Stimulated activated CD8-positive, alpha-beta memory T cell treated with anti-CD3 and anti-CD28 coated beads, Interleukin-4, amount 100 ng/mL, for 1 hour (primary cell): ENCODE measurements at places on chromosomes 1 and 21.

DNA sequence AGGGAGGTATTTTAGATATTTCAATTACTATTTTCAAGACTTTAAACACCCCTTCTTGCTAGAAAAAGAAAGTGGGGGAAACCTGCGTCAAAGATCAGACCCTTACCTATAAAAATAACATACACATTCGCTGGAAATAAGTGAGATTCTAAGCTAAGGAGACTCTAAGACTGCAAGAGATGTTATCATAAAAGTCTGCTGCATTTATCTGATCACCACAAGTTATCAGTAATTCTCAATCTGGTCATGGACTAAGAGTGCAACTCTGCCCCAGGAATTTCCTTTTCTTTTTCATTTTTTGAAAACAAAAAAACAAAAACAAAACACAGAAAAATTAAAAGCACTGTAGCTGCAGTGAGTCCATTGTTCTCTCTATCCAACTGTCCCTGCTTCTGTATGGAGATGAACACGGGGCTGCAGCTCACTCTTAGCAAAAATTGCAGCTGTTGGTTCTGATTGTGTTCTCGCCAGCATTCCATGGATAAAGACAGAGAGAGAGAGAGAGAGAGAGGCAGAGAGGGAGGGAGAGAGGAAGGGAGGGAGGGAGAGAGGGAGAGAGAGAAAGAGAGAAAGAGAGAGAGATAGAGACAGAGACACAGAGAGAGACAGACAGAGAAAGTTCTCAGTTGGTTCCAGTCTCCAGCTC lies 14.1 kb downstream of the XKR8 start:
- DNase-seq = no peak

DNA sequence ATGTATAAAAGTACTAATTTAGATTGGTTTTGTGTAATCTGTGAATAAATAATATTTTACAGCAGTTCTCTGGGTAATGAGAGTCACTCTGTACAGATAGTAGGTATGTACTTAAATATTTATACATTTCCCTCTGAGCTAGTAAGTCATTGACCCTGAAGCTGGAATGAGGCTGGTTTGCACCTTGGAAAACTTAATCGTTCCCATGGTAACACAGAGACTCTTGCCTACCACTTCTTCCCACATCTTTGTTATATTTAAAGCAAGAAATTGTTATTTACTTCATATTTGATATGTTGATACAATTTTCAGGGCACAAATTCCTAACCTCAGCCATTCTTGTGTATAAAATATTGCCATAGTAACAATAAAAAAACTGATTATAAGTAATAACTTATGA lies 13.3 kb upstream of the DR1 start:
- no peak for DNase-seq

DNA sequence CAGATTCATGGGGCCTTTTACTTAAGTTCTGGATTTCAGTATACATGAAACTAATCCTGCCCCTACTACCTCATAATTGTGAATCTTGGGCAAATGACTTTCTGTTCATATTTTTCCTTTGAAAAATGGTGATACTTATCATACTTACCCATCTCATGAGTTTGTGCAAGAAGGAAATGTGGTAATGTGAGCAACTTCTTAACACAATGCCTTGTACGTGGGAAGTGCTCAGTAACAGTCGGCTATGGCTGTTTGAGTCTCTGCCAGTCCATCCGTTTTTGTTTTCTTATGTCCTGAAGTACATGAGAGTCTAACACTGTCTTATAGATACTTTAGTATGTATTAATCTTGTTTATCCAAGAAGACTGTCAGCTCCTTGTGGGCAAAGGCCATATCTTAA lies 86.5 kb downstream of the PATJ start:
- DNase-seq = no peak

DNA sequence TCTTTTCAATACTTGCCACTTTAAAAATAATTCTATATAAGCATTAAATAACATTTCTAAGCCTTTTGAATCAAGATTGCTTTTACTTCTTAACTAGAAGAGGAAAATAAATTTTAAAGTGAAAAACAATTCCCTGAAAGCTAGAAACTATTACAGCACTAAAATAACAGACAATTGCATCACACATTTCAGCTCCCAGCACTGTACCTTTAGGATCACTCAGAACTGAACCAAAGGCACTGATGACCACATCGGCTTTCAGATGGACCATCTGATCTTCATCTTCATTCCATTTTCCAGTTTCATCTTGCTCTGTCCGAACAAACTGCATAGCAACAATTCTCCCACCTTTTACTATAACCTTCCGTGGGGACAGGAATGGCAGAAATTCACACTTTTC lies 347.3 kb downstream of the DPYD start:
- DNase-seq = no peak

DNA sequence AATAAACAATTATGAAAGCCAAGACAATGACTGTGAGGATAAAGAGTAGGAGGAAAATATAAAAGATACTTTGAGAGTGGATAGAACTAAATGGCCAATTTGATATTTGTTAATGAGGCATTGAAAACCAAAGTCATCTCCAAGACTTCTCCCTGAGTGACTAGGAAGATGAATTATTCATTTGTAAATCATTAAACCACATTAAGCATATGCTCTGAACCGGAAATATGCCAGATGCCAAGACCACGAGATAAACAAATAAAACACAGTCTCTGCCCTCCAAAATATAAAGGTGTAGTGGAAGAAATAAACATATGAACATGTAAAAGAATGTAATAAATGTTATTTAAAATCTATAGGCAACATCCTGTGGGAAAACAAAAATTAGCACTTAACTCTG lies 78.8 kb downstream of the MRPL39 start:
- DNase-seq = no peak

DNA sequence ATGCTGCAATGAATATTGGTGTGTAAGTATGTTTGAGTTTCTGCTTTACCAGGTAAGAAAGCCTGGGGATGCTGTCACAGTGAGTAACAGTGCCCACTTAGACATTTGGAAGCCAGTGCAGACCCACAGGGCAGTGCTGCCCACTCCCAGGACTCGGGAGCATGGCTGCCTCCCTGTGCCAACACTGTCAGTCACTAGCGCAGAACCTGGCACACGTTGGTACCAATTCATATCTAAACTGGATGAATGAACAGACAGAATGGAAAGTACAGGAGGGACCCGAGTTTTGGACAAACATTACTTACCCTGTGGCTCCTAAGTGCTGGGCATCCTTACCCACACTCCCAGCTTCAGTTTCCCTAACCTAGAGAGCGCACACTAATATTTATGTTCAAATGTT lies 1.6 kb upstream of the EVA1C start:
- DNase-seq = no peak

GRCh38 chr1:220880726-220881506 lies 1.7 kb downstream of the HLX start:
- DNase-seq = no peak

DNA sequence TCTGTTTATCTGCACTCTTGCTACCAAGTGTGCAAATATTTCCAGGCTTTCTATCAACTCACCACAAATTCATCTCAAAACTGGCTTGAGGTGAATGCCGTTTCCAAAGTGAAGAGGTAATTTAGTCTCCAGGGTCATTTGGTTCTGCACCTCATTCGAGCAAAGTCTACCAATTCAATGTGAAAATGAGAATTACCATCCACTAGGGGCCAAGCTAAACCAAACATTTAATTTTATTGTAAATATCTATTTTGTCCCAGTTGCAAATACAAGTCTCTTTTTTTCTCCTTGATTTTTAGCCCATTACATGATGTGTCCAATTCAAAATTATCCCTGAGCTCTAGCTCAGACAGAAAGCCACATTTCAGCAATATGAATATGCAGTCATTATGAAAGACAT lies 152.3 kb upstream of the PTBP2 start:
- DNase-seq = no peak

- no peak for DNase-seq
These were observed 112.5 kb downstream of the PGBD5 start for GRCh38 chr1:230313453-230314141.

DNA sequence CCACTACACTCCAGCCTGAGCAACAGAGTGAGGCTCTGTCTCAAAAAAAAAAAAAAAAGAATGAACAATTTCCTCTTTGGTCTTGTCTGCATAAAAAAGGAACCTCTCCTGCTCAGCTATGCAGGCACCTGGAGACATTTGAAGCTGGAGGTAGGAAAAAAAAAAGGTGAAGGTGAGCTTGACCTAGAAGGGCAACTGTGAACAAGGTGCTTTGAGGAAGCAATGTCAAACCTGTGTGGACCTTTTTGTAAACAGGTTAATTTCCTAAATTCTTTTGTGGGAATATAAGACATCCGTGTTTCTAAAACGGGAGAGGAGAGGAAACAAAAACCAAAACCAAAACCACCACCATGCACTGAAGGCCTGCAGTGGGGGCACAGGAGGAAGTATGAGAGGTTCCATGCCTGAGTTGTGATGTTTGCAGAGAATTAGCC lies 77.5 kb downstream of the SLC45A1 start:
- no peak for DNase-seq

- no peak for DNase-seq
These were observed 45.9 kb downstream of the ARHGEF10L start for GRCh38 chr1:17585266-17585987.

- DNase-seq = no peak
These were observed 16.2 kb upstream of the TSNAX start for GRCh38 chr1:231512147-231512698.

DNA sequence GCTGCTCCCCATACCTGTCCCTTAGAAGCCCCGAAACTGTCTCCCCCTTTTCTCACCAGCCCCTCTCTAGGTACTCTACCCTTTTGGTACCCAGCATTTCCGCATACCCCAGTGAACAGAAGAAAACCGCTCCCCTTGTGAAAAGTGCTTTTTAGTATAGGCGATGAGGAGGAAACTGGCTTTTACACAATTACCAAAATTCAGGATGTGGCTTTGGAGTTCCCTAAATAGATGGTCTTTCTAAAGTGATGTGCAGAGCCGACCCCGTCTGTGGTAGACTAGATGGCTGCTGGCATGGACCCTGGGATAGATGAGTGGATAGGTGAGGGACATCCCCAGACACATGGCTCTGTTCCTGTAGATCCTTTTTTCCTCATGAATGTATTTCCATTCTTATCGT lies 2.6 kb upstream of the PER3 start:
- no peak for DNase-seq

DNA sequence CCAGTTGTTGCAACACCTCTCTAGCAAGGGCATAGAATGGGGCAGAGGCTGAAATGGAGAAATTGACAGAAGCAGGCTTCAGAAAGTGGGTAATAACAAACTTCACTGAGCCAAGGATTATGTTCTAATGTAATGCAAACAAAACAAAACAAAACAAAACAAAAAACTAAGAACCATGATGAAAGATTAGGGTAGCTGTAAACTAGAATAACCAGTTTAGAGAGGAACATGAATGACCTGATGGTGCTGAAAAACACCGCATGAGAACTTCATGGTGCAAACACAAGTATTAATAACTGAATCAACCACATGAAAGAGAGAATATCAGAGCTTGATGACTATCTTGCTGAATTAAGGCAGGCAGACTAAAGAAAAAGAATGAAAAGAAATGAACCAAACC lies 1707.7 kb downstream of the BRINP3 start:
- no peak for DNase-seq

DNA sequence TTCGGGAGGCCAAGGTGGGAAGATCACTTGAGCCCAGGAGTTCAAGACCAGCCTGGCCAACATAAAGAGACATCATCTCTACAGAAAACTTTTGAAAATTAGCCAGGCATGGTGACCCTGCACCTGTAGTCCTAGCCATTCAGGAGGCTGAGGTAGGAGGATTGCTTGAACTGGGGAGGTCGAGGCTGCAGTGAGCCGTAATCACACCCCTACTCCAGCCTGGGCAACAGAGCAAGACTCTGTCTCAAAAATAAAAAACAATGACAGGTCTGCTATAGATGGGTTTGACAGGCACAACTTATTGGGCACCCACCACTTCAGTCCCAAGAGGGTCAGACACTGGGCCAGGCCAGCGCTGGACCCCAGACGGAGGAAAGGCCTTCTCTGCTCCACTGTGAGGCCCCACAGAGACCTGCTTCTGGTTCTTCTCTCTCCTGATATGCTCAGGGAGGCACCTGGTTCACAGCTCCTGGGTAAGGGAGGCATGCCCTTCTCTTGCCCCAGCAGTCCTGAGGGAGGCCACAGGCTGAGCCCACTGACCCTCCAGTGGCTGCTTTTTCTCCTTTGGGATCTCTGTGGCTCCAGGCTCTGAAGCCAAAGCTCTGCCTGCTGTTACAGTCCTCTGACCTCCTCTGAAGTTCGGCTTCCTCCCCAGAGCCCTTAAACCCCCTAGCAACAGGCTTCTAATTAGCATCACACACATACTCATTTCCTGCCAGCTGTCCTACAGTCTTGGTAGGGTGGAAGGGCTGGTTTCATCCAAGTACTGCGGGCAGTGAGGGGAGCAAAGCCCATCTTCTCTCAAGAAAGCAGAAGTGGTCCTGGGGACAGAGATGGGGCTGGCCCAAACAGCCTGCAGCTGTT lies 14.4 kb downstream of the S100A16 start:
- DNase-seq = no peak

DNA sequence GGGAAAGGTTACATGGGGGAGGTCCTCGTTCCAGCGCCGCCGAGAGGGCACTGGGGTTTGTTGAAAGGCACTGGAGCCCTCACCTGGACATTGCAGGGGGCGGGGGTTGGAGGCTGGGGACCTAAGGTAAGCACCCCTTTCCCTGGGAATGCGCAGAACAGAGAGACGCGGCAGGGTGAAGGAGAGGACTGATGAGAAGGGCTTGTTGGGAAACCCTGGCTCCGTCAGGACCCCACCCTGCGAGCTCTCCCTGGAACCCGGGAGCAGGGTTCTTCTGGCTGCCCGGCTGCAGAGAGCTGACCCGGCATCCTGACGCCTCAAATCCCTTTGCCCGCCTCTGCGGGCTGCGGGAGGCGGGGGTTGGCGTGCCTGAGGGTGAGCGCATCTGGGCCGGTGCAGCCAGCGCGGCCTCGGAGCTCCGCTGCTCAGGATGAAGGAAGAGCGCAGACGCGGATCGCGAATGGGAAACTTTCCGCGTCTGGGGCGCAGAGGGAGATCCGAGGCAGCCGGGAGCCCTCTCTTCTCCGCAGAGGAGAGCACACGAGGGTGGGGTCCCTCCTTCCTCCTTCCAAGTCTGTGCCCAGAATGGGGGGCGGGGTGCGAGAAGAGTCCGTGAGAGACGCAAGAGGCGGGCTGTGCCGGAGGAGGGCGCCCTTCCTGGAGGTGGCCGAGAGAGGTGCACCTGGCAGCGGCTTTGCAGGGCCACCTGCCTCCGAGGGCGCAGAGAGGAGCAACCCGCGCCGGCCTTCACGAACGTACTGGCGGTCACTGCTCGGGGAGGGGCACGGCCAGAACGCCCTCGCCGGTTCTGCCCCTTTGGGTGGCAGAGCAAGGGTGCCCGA lies 2.4 kb downstream of the IGSF21 start:
- DNase-seq = no peak
